Bone marrow (tissue), 2 donors: ENCODE measurements at places on chromosomes 12 and 14.

GRCh38 chr14:76537906-76538647 lies 162.1 kb downstream of the ESRRB start:
- DNase-seq: no peak

DNA sequence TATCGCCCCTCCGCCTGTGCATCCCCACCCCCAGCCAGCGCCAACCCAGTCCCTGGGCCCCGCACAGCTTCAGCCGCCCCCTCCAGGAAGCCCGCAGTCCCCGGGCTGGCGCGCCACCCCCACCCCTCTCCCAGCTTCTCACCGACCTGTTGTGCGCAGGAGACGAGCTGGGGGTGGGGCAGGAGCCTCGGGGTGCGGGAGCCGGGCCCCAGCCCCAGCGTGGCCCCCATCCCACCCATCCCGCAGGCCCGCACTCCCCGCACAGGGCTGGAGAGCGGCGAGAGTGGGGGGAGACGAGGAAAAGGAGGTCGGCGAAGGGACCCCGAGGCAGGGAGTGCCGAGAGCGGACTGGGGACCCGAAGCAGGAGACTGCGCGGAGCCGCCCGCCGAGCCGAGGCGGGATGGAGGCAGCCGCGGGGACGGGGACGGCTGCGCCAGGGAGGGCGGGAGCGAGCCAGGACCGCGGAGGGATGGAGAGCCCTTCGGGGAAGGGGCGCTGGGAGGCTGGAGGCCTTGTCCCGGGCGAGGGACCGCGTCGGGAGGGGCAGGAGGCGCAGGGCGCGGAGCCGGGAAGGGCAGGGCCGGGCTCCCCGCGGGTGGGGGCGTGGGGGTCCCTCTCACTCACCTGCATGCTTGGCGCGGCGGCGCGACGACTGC lies 498 bp downstream of the PIANP start:
- DNase-seq: no peak

GRCh38 chr12:25456474-25456873 lies 96.6 kb downstream of the LMNTD1 start:
- DNase-seq: no peak

- DNase-seq: no peak
Observed at GRCh38 chr12:122308811-122309210, 42.5 kb upstream of the VPS33A start.

DNA sequence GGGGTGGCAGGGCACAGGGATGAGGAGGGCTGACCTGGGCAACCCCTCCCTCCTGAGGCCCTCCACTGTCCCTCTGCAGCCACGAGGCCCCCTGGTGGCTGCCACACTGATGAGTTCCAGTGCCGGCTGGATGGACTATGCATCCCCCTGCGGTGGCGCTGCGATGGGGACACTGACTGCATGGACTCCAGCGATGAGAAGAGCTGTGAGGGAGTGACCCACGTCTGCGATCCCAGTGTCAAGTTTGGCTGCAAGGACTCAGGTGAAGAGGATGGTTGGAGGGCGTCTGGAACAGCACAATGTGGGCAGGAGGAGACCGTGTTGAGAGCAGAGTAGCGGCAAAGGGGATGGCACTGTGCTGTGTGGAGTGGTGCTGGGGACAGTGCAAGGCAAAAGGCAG lies 25.7 kb upstream of the LRP1-AS start:
- no peak for DNase-seq

GRCh38 chr12:92675092-92675865 lies 27.5 kb upstream of the PLEKHG7 start:
- no peak for DNase-seq

DNA sequence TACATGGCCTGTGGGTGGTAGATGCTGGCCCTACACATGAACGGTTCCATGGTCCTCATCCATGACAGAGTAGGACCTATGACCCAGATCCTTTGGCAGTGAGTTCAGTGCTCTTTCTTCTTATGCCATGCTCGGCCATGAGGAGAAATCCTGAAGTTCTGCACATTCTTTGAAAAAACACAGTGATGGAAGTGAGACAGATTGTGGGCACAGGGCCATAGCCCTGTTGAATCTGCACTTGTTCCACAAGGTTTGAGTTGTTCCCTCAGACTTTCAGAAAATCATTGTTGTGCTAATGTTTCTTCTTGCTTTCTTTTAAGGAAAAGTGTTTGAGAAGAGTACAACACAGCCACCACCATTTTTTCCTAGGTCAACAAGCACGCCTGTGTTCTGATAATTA lies 180.0 kb downstream of the C12orf75 start:
- DNase-seq: no peak

DNA sequence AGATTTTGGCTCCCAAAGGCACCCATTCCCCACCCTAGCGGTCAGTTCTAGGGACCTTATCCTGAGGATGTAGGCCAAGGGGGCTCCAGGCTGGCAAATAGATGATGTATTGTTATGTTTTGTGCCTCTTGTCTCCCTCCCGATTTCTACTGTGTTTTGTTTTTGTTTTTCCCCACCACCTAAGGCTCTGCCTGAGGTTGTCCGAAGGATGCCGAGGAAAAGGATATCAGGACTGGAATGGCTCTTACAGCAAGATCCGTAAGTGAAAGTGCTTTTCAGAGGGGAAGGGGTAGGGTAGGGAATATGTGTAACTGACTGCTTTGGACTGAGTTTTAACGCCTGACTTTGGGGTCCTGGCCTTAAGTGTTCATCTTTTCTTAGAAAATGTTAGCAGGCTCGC lies 6.6 kb downstream of the FOXG1 start:
- no peak for DNase-seq

GRCh38 chr12:98355933-98356332 lies 159.5 kb upstream of the TMPO start:
- no peak for DNase-seq

DNA sequence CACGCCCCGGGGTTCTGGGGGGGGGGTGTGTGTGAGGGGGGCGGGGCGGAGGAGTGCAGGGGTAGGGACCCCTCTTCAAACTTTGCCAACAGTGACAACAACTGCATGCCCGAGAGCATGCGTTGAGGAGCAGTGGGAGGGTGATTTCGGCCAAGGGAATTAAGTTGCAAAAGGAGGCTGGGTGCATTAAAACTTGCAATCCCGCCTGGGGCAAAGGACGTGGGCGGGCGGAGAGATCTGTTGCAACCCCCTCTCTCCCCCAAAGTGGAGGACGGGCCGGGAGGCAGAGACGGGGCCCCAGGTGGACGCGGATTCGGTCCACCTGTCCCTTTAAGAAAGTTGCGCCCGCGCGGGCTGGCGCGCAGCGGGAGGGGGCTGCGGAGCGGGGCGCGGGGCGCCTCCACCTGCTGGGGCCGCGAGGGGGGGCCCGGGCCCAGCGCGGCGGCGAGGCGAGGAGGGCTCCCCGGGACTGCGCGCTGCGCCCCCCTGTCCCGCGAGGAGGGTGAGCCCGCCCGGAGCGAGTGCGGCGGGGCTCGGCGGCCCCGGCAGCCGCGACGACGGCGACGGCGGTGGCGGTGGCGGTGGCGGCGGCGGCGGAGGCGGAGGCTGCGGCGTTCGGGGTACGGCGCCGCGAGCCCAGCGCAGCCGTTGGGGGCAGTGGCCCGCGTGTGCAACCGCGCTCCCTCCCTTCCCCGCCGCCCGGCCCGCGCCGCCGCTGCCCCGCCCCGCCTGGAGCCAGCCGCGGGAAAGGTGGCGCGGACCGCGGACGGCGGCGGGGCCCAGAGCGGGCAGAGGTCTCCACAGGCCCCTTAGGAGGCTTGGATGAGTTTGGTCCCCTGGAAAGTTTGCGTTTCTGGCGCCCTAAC lies 530 bp upstream of the FOXN4 start:
- DNase-seq: no peak

DNA sequence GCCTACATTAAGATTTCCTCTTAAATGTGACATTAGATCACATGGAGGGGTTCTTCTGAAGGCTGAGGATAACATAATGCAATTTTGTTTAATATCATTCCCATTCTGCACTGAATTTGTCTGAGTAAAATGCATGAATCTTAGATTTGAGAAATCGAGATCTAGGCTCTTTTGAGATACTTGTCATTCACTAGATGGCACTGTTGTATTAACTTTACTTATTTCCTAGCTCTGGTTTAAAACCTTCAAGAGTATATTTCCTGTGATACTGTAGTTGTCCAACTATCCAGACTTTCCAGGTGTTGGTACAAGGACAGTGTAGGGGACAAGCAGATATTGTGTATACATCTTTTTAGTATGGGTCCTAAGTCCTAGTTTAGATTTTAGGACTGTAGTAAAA lies 91.7 kb upstream of the SEL1L start:
- no peak for DNase-seq
